ENCODE measurements at places on chromosomes 4 and X. TPM values are rescaled to one million over a fixed set of nuclear protein-coding genes. Genes with fewer than 3 reads are reported as not detected.

Gene GPR82
- polyA plus RNA-seq, result 0.03 TPM

DNA sequence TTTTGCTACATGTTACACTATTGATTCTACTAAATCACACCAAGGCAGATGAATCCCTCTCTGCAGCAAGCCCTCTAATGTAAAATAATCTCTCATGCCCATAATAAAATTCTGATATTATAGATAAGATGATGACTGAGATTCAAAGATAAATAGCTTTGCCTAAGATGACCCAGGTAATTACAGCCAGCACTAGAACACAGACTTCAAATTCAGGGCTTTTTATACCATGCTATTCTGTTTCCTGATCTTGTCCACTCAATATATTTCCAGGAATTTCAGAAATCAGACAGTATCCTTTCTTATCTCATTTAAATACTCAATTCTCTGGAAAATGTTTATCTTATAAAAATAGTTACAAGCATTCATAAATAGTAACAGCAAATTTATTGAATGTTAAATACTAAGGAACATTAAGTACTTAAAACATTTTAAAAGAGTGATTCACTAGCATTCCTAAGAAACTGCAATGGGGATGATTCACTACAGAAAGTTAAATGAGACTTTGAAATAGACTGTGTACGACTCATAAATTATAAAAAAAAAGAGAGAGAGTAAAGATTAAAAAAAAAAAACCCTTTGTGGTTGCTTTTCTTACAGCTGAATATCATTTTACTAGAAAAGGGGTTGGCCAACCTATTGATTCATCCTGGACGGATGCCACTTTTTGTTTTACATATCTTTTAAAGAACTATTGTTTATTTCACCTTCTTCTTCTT, 45.8 kb upstream of the IL21 start:
- DNase-seq, result no peak

GRCh38 chr4:129239088-129239487, 143.1 kb downstream of the C4orf33 start:
- no peak for DNase-seq

- DNase-seq, result no peak
These were observed 54.2 kb upstream of the RASSF6 start for GRCh38 chr4:73674451-73674919.

Gene BANK1
- polyA plus RNA-seq, result 2.0 TPM

GRCh38 chr4:52196606-52197130, 145.6 kb downstream of the SPATA18 start:
- DNase-seq, result no peak

Gene PASD1
- polyA plus RNA-seq, result not detected

Gene JAKMIP1
- 0.17 TPM for polyA plus RNA-seq

- no peak for DNase-seq
These were observed 102.8 kb downstream of the GPR50 start for GRCh38 chrX:151279161-151279560.

DNA sequence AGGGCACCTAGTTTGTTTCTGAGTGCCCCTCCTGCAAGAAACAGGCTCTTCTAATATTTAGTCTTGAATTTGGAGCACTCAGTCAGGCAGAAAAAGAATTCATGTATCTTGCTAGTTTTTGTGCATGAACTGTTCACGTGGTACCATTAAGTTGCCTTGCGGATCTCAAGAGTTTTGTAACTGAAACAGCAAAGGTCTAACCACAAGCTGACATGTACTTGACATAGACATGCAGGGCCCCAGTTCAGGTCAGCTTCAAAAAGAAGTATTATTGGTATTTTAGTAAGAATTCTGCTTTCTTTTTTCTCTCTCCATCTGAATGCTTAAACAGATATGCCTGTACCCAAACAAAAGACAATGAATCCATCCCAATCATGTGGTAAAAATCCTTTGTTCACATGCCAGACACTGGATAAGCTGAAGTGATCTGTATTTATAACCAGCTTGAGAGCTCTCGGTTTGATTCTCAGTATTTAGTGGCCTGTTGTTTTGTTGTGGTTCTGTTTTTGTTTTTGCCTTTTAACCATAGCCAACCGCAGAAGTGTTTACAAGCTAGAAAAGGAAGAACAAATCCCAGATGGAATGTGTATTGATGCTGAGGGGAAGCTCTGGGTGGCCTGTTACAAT, 13.0 kb downstream of the RGN start:
- DNase-seq, result no peak

Gene F8A2
- polyA plus RNA-seq, result not detected
